ENCODE measurements at places on chromosomes 3 and 15. TPM values are rescaled to one million over a fixed set of nuclear protein-coding genes. Genes with fewer than 3 reads are reported as not detected.

Gene BCL2A1
- total RNA-seq = not detected

Gene ACAN
- 2.2 TPM for total RNA-seq

Gene GASK1A
- not detected for total RNA-seq

Gene LPCAT4
- total RNA-seq = 19.6 TPM

Gene FGD5
- total RNA-seq = 72.1 TPM

Gene XYLB
- total RNA-seq = 3.1 TPM

- no peak for DNase-seq
These were observed 1.5 kb upstream of the NCK1 start for GRCh38 chr3:136860541-136860940.

GRCh38 chr3:78459796-78460195, 1308.0 kb downstream of the ROBO1 start:
- DNase-seq = no peak

GRCh38 chr3:139129892-139130291, 85.2 kb upstream of the PRR23C start:
- no peak for DNase-seq

GRCh38 chr3:135125171-135125801, 330.2 kb downstream of the EPHB1 start:
- no peak for DNase-seq

- DNase-seq = no peak
These were observed 170.4 kb upstream of the LPP start for GRCh38 chr3:187983484-187984124.

GRCh38 chr3:148615382-148615781, 82.3 kb upstream of the AGTR1 start:
- DNase-seq = no peak

DNA sequence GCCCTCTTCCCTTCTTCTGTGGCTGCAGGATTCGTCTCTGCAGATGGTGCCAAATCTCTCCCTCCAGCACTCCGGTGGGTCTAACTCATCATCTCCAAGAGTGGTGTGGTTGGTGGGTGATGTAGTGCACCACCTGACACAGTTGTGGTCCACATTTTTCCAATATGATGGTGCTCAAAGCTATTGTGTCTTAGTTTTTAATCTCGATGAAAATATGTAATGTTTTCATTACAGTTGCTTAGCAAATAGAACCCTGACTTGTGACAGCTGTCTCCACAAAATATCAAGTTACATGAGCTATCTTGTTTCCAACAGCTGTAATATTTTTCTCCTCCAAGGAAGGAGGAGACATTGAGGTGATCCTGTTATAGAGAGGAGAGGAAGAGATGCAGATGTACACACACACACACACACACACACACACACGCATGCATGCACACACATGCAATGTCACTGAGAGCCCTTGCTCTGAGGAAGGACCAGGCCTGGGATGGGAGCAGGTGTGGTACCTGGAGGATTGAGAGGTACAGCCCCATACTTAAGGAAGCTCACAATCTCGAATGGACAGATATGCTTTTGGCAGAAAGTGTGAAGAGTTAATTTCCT, 15.7 kb upstream of the ESYT3 start:
- DNase-seq = no peak

DNA sequence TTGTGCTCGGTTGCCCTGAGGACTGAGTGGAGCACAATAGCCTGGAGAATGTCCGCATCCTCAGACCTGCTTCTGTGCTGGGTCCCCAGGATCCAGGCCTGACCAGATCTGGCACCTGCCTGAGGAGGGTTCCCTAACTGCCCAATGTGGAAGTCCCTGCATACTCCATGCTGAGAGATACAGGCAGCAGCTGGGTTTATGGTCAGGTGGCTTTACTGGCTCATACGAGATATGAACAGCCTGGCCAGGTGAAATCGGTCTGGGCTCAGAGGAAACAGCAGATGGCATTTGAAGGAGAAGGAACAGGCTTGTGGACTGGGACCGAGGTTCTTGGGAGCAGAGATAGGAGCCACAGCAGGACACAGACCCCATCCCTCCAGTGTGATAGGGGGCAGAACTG, 18.2 kb upstream of the KIF23 start:
- DNase-seq = no peak

DNA sequence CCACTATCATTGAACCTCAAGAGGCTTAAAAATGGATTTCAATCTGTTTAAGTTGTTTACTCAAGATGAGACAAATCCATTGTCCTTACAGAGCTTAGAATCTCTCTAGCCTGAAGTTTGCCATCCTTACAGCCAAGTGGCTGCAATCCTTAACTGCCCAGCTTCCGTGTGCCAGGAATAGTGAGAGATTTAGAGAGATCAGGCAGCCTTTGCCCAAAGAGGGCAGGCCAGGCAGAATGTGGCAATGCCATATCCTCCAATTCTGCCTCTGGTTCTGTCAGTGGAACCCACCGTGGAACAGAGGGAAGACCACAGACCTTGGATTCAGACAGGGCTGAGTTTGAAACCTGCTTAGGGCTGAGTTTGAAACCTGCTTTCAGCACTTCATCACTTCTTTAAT, 374.3 kb downstream of the VPS13C start:
- DNase-seq = no peak

DNA sequence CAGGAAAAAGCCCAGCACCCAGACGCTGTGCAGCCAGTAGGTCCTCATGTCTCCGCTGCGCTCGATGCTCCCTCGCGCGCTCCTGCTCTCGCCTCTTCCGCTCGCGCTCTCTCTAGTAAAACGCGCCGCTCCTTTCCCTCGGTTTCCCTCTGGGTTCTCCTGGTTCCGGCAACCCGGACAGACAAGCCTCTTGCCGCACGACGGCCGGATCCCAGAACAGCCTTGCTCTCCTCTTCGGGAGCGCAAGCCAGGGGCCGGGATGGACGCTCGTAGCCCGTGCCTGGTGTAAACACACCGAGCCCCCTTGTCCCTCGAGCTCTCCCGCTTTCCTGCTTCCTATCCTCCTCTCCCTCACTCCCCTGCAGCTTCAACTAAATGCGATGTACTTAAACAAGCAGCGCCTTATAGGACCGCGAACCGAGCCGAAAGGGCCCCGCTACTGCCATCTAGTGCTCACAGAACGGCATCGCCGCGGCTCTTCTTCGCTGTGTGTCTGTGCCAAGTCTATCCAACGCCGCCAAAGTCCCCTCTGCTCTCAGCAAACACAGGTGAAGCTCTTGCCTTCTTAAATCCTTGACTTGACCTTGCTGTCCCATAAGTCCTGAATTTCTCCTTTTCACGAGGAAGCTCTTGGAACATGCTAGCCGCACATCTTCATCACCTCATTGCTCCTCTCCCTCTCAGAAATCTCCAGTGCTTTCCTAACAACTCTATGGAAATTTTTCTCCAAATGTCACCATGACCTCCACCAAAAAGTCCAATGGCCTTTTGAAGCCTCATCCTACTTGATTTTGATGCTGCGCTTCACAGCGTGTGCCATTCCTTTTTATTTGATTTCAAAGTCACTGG, 1037.2 kb downstream of the IGSF11 start:
- DNase-seq = peak; percentile 33

DNA sequence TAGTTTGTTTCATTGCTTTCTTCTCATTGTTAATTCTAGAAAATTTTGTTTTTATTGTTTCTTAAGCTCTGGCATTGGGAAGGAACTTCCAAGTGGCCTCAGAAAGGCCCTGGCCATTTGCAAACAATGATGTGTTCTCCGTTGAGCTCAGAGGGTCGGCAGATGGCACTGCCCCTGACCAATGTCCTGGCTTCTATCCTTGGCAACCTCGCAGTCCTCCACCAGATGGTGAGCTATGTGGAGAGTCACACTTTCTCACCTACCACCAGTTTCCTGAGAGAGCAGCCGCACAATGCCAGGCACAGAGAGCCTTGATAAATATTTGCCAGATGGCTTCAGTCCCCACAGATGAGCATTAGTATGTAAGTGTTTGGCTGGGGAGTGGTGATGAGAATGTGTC, 343.7 kb downstream of the EPHB1 start:
- no peak for DNase-seq

- DNase-seq = no peak
These were observed 148.8 kb downstream of the SCAPER start for GRCh38 chr15:76756381-76756780.

GRCh38 chr3:71492974-71493771, 90.4 kb downstream of the FOXP1 start:
- no peak for DNase-seq

GRCh38 chr3:89606151-89606550, 498.7 kb downstream of the EPHA3 start:
- DNase-seq = no peak

GRCh38 chr3:107045791-107046190, 331.4 kb upstream of the CCDC54 start:
- no peak for DNase-seq

DNA sequence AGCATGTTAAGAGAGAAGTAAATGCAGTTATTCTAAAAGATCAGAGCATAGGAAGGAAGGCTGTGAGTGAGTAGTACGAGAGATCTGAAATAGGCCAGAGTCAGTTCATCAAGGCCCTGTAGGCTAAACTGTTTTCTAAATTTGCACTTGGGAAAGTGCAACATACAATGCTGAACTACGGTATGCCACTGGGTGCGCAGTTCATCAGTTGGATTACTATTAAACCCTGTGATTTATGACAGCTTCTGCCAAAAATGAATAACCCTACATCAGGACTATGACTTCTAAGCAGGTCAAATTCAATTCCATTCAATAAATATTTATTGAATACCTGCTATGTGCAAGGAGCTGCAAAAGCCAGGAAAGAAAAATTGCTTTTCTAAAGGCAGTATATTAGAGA, 10.8 kb downstream of the CBLB start:
- DNase-seq = no peak

DNA sequence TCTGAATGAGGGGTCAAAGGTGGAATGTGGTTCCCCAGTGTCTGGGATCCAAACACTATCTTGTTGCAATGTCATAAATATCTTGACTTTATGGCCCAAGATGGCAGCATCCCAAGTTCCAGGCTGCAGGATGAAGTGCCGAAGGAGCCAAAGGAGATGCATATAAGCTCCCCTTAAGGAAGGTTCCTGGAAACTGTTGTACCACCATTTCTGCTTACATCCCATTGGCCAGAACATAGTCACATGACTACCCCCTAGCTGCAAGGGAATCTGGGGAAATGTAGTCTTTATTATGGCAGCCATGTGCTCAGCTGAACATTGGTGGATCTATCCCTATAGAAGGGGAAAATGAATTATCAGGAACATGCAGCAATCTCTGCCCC, 54.3 kb downstream of the BDH1 start:
- no peak for DNase-seq

- DNase-seq = no peak
These were observed 2.1 kb upstream of the AMOTL2 start for GRCh38 chr3:134376385-134376765.

GRCh38 chr15:86135041-86135440, 55.4 kb downstream of the AGBL1 start:
- DNase-seq = no peak

DNA sequence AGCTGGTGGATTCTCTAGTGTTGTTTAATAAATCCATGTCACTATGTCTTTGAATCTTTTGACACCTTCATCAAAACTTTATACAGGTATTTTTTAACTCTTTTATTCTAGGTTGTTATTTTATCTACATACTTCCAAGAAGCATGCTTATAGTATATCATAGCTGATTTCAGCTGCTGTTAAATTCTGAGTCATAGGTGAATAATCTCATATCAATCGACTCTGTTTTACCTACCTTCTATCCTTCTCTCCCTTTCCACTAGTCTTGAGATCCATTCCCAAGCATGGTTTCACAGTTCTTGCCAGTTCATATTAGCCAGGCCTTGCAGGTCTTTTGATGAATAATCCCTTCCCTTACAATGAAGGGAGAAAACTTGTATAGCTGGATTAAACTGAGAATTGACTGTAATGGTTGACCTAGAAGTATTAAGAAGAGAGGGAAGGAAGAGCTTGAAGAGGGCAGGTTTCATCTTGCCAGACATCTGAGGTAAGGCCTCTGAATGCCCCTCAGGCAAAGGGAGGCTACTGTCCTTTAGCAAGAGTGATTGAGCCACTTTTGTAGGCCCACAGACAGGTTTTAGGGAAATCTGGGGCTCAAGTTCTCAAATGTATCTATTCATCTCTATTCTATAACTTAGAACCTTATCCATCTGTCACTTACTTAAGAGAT, 146.4 kb downstream of the EPHA6 start:
- no peak for DNase-seq

DNA sequence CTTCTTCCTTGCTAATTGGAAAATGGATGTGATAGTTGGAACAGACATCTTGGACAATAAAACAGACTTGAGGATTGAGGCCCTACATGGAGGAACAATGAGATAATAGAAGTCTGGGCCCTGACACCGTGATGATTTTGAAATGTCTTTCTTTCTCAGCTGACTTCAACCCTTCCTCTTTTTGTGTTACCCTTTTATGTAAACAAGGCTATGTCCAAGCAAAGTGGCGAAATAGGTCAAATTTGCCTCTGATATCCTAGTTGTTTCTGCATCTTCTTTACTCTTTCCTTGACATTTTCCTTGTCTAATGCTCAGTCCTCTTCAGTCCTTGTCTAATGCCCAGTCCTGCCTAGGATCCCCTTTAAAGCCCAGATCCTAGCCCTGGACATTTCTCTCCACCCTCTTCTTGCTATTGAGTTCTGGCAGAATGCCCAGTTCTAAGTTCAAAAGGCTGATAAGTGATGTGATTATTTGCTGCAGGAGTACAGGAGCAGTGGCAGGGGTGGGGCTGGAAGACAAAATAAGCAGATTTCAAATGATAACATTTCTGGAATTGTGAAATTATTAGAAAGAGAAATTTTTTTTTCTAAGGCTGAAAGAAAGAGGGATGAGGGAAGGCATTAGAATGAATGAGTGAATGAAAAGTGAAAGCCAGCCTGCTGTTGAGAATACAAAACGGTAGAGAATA, 6.5 kb upstream of the VPS8 start:
- no peak for DNase-seq

DNA sequence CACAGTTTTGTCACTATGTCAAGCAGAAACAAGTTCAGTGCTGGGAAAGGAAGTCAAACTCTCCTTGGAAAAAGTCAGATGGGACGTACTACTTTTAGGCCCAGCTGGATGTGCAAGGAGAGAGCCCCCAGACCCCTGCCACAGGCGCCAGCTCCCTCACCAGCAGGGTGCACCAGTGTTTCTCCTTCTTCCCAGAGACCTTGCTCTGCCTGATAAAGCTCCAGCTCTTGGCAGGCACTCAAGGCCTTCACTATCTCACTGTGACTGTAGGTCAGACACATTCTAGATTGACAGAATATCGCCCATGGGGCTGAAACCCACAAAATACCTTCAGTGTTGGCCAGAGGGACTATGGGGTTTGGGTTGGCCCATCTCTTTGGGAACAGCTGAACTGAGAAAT, 54.8 kb upstream of the CHRNB4 start:
- DNase-seq = no peak

GRCh38 chr3:146033950-146034349, 127.0 kb downstream of the PLOD2 start:
- DNase-seq = no peak
